ENCODE measurements at places on chromosomes 5 and 9. TPM values are rescaled to one million over a fixed set of nuclear protein-coding genes. Genes with fewer than 3 reads are reported as not detected.

ADRA1B gene
- not detected for polyA plus RNA-seq

ST8SIA4 gene
- polyA plus RNA-seq, result 7.0 TPM

TLR4 gene
- 7.0 TPM for polyA plus RNA-seq

GRCh38 chr9:131943351-131943841, 136.3 kb downstream of the MED27 start:
- no peak for DNase-seq

DNA sequence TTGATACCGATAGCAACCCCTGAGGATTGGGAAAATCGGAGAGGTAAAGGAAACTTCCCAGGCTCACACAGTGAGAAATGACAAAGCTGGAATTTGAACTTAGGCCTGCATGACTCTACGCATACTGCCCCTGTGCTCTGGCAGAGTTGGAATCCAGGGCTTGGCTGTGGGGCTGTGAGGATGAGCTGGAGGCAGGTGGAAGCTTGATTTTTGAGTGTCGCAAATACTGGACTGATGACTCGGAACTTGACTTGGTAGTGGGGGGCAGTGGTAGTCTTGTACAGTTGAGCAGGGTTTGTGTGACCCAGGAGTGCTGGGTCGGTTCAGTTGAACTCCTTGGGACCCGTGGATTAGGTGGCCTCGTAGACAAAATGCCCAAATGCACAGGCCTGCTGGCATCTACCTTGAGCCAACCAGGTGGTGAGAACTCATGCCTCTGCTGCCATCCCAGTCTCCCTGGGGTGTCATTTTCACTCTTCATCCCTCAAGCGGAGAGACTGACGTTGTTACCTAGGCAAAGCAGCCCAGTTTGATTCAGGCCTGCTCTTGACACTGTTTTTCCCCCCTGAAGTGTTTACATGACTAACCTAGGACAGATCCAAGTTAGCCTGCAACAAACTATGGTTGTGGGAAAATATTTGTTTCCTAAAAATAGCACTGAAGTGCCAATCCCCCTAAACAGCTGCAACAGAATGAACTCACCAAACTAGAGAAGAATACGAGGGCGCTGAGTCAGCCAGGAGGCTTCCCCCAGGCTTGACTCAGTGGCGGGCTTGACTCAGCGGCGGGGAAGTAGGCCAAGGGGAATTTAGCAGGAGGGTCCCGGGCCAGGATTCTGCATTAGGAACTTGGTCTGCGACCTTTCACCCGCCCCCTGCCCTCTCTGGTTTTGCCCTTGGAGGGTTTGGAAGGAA, 45.7 kb upstream of the ORM1 start:
- DNase-seq, result peak; percentile 92

DNA sequence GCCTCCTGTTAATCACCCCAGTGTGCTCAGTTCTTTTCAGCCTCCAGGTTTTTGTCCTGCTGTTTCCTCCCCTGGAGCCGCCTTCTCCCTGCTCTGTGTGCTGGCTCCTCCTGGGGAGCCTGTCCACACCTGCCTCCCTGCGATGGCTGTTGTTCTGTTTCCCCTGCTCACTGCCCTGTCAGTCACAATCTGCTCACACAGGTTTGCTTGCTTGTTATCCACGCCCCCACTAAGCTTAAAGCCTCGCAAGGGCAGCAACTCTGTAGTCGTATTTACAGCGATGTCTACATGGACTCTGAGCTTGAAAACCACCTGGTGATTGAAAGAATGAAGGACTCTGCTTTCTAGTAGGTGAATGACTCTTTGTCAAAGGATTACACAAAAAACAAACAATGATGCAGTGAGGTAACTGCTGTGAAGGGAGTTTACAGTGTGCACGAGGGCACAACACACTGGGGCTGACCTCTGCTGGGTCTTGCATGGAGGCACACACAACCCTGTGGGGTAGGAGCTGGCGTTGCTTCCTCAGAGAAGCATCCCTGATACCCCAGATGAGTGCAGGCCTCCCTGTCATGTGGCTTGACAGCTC, 39.6 kb upstream of the TEX48 start:
- DNase-seq, result no peak

DNA sequence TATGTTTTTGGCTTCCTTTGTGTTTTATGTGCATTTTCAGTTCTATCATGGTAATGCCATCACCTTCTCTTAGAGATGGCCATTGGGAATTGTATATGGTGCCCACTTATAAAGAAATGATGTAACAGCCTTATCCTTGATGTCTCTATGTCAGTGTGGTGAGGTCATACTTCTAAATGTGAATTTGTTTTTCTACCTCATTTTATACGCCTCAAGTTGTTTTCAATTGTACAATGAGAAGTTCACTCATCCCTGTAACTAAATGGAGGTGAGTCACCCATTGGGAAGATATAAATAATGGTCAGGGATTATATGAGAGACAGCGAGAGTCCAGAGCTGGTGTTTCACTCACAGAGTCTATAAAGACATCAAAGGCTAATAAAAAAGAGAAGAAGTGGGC, 402.4 kb downstream of the AGTPBP1 start:
- no peak for DNase-seq

DNA sequence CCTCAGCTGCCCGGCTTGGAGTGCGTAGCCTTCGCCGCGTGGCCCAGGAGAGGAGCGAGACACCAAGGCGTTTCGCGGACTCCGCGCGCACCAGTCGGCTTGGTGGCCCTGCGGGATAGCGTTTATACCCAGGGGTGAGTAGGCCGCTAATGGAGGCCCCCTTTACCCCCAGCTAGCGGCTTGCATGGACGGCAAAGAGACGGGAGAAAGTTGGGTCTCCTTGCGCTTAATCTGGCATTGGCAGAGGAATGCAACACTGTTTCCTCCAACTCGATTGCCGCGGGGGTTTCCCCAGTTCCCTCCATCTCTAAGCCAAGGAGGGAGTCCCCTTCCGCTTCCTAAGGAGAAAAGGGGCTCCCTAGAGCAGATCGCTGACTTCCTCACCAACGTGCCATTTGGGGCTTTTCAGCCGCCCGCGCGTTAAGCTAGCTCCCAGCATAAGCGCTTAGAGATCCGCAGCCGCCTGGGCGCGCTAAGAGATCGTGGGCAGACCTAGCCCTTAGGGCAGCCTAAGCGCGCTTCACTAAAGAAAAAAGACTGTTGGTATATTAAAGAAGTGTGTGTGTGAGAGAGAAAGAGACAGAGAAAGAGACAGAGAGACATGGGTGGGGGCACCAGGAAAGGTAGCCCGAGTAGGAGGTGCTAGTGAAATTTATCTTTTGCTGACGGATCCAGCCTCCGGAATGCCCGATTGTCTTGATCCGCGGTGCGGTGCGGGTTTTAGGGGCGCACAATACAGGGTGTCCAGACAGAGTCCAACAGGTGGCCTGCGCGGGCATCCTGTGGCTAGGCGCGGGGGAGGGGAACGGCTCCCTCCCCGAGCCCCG, 597.9 kb upstream of the SGCD start:
- DNase-seq, result peak; percentile 57
